ENCODE measurements at places on chromosomes 5 and 9.
A peak's percentile ranks its signal among the peaks of the same experiment; 100 is the strongest.

DNA sequence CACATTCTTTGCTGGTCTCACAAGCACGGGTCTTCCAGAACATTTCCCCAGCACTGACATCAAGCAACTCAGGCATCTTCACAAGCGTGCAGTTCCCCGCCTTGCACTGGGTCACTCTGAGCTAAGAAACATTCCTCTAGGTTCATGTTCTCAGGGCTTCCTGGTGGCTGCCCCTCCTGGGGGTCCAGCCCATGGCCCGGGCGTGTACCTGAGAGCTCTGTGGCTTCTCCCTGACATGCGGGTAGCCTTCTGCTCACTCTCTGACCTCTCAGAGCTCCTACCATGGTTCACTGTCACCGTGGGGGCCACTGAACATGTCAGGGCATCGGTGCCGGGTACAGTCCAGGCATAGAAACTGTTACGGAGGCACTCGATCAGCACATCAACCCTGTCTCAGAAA lies 87.5 kb downstream of the OLFM1 start:
- ATAC-seq: no peak

DNA sequence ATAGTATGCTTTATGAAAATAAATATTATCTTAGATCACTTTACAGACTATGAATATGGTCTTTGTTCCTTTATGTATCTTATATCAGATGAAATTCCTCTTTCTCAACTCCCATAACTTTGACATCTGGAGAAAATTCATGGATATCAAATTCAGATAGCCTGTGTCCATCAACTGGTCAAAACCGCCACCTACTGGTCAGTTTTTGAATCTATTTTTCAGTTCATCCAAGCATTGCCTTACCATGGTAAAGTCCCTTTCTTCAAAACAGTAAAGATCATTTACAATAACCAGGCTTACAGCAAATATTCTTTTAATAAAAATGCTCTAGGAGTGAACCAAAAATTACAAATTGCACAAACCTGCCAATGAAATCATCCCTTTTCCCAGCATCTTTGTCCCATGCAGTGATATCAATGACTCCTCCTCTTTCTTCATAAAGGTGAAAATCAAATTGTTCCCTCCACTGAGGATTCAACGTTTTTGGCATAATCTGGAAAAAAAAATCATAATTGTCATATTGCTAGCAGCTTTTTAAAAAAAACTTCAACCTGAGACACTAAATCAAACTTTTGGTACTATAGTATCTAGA lies 290.5 kb downstream of the SLF1 start:
- ATAC-seq: peak; percentile 87

- no peak for ATAC-seq
Observed at GRCh38 chr5:12214267-12215015, 310.2 kb upstream of the CTNND2 start.

DNA sequence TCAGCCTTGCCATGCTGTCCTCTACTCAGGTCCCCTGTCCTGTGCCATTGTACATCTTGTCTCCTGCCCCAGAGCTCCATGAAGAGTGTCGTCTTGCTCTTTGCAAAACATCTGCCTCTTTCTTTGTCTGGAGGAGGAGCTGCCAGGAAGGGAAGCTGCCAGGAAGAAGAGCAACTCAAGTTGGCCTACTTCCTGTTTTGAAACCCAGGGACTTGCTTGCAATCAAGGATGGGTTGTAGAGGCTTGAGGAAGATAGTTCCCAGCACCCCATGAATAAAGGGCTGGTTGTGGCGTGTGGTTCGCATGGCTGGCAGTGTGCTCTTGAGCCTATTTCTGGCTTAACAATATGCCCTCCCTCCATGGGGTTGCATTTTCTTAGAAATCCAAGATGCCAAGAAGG lies 53.0 kb upstream of the CPEB4 start:
- ATAC-seq: no peak

DNA sequence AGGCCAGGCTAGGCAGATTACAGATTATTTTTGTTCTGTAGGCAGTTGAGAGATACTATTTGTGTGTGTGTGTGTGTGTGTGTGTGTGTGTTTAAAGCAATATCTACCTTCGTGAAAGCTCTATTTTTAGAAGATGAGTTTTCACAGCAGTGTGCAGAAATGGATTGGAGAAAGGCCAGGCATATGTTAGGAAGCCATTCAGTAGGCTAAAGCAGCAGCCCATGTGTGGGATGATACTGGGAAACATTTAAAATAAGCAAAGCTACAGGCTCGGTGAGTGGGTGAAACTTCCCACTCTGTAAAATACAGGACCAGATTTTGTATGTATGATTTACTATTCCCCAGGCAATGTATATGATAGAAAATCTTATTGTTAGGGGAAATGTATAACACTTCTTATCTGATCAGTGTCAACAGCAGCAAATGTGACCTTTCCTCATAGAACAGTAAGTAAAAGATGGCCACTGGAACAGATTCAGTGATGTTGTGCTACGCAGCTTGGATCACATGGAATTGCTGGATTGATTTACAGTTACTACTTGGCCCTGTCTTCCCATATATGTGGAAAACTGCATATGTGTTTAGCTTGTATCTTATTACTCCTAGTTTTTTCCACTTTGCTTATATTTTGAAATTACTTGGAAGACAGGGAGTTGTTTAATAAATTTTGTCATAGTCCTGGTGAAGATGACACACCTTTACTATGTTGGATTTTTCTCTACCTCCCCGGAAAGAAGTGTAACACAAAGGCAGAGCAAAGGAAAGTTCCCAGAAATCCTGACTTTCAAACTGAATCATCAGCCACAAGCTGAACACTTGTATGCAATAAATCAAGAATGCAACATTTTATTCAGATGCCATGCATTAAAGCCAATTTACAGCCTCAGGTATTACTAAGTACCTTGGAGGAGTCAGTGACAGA lies 1077.7 kb upstream of the SEMA6A start:
- ATAC-seq: no peak

GRCh38 chr9:123232332-123232731 lies 36.1 kb downstream of the STRBP start:
- ATAC-seq: no peak

DNA sequence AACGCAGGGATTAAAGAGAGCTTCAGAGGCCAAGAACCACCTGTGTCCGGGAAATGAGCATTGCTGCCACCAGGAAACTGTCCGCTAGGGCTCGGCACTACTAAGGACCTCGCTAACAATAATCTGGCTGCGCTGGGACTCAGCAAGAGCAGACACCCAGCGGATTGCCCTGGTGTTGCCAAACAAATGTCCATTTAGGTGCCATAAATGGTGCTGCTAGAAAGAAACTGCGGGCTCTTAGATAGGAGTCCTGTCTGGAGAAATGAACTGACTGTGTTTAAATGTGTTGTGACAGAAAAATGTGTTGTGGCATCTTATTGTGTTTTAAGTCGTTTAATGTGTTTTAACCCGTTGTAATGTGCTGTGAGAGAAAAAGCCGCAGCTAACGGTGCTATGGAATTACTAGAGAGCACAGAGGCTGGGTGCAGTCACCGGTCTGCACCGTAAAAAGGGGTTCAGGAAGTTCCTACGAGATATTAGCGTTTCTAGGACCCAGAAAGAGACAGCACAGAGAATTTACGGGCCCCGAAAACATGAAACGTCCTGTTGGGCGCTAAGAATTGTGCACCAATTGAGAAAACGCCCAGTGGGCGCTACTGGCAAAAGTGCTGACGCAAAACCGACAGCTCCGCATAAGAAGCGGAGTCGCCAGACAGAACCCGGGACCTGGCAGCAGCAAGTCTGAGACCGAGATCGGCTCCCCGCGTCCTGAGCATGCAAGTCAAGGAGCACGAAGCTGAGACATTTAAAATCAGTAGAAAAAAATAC lies 90.6 kb downstream of the ANXA2R start:
- ATAC-seq: peak; percentile 66

DNA sequence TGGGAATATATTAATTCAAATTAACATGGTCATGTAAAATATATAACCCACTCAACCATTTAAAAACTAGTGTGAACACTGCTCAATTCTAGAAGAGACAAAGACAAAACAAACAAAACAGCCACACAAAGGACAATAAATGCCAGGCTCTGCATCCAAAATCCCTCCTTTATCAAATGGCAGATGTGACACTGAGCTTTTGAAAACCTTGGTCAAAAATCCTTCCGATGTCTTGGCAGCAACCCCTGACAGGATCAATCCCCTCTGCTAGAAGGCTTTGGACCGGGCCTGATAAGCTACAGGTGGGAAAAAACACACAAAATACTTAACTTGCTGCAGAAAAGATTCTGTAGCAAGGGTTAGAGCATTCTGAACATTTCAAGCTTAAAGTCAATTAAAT lies 61.5 kb downstream of the ZFR start:
- no peak for ATAC-seq

GRCh38 chr9:125997196-125997823 lies 250.1 kb downstream of the PBX3 start:
- no peak for ATAC-seq

GRCh38 chr9:109604781-109605180 lies 106.7 kb upstream of the PTPN3 start:
- no peak for ATAC-seq

DNA sequence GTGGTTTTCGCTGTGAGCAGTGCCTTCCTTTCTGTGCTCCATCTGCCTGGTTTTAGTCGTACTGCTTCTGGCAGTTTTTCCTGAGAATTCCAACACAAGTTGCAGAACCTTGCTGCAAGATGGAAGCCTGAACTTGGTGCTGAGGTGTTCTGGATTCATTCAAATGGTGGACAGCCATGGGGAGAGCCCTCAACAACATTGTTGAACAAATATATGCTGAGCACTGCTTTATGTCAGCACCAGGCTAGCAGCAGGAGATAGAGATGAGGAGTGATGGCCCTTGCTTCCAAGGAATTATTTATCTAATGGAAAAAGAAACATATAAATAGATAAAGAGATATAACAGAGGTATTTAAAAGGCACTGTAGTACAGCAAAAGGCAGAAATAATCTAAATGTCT lies 7.3 kb upstream of the RPS6 start:
- peak; percentile 87 for ATAC-seq

GRCh38 chr5:17156463-17156862 lies 61.0 kb upstream of the BASP1 start:
- ATAC-seq: peak; percentile 78

- peak; percentile 86 for ATAC-seq
Observed at GRCh38 chr5:142202282-142202681, 93.7 kb downstream of the NDFIP1 start.

- no peak for ATAC-seq
Observed at GRCh38 chr5:84478603-84479002, 93.9 kb upstream of the EDIL3 start.

DNA sequence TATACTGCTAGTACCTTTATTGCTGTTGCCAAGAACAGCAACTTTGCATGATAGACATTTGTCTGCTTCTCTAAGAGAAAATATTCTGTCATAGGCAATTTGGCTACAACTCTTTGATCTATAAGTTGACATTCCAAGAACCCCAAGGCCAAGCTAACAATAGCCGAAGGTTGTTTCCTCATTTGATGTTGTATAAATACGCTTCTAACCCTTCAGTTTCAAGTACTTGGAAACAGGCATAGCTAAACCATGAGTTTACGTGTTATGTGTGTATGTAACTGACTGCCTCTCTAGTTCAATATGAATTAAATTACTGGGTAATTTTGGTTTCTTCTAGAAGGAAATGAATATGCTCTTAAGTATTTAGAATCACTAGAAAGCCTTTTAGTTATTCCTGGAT lies 1034.0 kb downstream of the TLE4 start:
- ATAC-seq: no peak

- ATAC-seq: peak; percentile 28
Observed at GRCh38 chr9:130663258-130663976, 977 bp upstream of the PRDM12 start.

- peak; percentile 100 for ATAC-seq
Observed at GRCh38 chr5:108727651-108728565, 19.8 kb upstream of the FER start.

GRCh38 chr9:136110082-136111061 lies 8.3 kb downstream of the TMEM250 start:
- ATAC-seq: peak; percentile 6

GRCh38 chr9:125604196-125604595 lies 102.8 kb downstream of the MAPKAP1 start:
- no peak for ATAC-seq

GRCh38 chr5:173729079-173729765 lies 112.8 kb upstream of the BOD1 start:
- ATAC-seq: no peak

- no peak for ATAC-seq
Observed at GRCh38 chr9:134890155-134890495, 9.5 kb downstream of the FCN2 start.
